ENCODE measurements at places on chromosomes 11 and 22.
A peak's percentile ranks its signal among the peaks of the same experiment; 100 is the strongest.

DNA sequence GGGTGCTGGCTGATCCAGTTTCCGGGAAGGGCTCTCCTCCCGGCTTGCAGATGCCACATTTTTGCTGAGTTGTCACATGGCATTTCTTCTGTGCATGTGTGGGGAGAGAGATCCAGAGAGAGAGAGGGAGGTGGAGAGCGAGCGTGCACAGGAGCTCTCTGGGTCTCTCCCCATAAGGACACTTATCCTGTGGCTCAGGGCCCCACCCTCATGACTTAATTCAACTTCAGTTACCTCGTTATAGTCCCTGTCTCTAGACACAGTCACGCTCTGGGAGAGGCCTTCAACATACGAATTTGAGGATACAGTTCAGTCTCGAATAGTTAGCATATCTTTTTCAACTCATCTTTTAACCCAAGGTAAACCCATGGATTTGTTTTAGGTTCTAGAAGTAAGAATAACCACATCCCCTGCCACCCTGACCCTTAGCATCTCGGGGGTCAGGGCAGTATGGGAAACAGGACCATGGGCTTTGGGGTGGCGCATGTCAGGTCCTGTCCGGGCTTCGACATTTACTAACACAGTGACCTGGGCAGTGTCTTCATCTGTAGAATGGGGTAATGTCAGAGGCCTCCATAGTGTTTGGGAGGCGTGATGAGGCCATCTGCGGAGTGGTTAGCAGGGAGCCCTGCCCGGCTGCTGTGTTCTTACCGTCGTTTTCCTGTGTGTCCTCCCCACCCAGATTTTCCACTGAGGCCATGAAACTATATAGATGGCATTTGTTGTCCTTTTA is 46.9 kb downstream of the TBC1D22A start:
- no peak for DNase-seq

DNA sequence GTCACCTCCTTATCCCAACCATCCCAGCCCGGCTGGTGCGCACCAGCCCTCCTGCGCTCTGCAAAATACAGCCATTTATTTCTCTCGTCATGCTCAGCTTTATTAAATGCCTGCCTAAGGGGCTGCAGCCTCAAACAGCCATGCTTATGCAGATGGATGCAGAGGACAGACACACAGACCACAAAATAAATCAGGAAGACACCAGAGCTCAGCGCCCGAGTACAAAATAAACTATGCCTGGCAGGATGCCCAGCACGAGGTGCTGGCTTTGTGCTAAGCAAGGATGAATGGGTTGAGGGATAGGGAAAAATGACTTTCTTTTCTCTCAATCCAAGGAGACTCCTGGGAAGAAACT is 70.5 kb downstream of the RPUSD4 start:
- DNase-seq = no peak

GRCh38 chr11:33674035-33674814 is 26.4 kb downstream of the C11orf91 start:
- DNase-seq = no peak

DNA sequence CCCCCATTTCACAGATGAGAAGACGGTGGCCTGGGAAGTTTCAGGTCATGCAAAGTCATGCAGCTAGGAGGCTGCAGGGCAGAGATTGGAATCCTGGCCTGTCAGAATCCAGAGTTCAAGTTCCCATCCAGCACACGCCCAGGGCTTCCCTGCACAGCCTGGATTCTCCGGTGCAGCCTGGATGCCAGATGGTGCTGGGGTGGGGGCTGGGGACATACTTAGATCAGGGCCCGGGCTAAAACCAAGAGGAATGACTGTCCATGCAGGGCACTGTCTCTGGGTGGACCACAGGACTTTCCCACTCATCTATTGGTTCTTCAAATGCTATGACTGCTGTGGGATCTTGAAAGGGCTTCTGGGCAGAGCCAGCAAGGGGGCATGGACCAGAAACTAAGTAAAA is 24.6 kb downstream of the LMO1 start:
- no peak for DNase-seq

DNA sequence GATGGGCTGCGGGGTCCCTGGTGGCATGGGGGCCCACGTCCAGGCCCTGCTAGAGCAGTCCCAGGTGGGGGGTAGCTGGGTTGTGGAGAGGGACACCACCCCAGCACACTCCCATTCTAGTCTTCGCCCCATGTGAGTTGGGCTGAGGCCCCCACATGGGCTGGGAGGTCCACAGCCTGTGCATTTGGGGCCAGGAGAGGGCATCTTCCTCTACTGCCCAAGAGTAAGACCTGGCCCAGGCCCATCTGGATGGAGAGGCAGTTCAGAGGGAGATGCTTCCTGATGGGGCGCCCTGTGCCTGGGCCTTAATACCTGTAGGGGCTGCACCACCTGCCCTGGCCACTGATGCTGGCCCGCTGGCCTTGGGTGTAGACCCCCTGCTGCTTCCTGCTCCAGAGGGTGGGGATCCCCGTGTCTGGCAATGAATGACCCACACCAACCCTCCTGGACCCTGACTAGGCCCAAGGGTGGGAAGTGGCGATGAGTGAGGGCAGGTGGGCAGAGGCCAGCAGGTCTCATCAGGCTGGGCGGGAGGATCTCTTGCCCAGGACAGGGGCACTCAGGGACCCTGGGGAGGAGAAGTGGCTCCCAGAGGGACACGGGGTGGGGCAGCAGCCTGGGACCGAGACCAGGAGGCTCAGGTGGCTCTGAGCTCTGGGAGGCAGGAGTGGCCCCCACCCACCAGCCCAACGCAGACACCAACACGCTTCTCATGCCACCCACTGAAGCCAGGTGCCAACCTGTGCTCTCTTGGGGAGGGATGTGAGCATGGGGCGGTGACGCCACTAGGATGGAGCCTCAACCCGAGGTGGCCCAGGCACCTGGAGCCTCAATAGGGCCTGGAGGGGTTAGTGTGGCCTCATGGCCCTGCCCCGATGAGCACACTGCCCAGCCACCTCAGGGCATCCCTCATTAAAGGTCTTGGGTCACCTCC is 17.4 kb upstream of the GNB1L start:
- peak; percentile 1 for DNase-seq

DNA sequence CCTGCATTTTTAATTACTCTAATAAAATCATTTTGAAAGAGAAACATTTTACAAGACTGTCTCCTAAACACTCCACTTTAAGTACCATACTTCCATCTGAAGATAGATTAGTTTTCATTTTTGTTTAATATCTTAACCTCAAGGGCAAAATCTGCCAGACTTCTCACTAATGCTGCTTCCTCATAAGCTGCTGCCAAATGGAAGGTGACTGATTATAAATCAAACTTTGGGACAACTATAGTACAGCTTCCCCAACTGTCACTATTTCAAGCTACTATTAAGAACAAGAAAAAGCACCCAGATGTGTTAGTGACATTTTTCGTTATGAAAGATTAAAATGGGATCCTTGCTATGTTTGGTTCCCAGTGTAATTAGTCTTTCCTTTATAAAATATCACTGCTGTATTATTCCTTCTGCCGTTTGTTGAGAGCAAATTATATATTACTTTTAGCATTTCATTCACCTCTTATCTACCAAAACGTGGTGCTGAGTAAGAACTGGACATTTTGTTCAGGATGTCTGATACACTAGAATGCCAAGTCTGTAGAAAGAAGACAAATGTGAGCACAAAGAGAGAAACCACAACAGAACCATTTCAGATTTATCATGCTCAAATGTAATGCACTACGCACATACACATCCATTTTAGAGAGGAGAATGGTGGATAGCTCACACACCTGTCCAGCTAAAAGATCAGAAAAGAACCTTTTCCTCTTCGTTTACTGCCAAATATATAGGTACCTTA is 312.2 kb upstream of the C11orf87 start:
- DNase-seq = no peak

- no peak for DNase-seq
Measured at GRCh38 chr22:41507330-41508063, 36.8 kb downstream of the POLR3H start.

DNA sequence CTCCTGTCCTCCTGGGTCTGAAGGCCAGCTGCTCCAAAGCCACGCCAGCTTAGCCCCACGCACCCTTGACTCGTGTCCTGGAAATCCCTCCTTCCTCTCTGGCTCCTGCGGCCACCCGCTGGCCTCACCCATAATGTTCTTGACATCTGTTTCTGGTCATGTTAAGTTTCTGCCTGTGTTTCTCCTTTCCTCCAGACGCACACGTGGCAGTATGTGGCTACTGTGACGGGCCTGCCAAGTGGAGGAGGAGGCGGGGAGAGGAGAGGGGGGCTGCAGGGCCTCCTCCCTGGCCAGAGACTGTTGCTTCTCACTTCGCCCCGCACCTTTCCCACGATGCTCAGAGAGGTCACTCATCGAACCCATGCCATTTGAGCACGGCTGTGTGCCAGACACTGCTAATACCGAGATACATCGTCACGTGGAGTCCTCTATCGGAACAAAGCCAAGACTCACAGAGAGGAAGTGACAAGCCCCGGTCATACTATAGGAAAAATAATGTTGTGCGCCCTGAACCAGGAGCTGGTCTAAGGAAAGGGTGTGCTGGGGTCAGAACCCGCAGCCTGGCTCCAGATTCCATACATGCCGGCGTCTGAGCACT is 11.5 kb downstream of the C1QTNF6 start:
- no peak for DNase-seq

DNA sequence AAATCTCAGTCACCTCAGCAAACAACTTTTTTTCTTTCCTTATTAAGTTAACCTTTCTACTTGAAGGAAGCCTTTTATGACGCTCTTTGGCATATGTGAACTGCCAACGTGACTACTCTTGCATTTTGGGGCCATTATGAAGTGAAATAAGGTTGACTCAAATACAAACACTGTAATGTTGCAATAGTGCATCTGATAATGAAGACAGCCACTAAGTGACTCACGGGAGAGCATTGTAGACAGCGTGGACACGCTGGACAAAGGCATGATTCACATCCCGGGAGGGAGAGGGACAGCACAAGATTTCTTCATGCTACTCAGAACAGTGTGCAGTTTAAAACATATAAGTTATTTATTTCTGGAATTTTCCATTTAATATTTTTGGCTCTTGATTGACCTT is 560.8 kb downstream of the ETS1 start:
- DNase-seq = no peak

DNA sequence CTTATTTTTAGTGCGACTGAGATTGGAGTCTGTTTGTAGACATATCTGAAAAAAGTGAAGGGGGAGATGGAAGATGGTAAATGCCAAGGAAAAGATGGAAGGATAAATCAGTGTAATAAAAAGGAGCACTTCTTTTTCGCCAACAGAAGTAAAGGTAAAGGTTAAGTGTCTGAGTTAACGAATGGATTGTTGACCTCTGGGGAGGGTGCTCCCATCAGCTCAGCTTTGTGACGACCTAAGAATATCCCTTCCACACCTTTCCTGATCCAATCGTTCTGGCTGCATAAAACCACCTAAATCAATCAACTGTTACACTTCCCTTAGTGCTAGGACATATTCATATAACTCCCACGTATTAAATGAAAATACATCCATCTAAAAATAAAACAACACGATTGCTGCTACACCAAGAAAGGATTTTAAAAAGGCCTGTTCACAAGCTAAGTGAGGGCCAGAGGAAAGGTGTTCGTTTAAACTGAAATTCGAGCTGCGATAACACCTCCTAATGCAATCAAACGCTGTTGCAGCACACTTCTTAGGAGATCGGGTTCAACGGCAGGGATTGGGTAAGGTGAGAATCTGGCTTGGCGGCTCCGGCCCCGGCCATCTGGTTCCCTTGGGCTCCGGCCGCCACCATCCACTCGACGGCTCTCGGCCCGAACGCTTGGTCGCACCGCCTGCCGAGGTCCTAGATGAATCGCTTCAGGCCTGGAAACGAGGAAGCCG is 658 bp downstream of the C11orf71 start:
- no peak for DNase-seq

GRCh38 chr11:10066441-10066840 is 227.6 kb downstream of the SBF2 start:
- no peak for DNase-seq

- no peak for DNase-seq
Measured at GRCh38 chr11:13268791-13269190, 8.8 kb upstream of the BMAL1 start.

- DNase-seq = no peak
Measured at GRCh38 chr11:126756855-126757254, 243.7 kb downstream of the KIRREL3 start.

DNA sequence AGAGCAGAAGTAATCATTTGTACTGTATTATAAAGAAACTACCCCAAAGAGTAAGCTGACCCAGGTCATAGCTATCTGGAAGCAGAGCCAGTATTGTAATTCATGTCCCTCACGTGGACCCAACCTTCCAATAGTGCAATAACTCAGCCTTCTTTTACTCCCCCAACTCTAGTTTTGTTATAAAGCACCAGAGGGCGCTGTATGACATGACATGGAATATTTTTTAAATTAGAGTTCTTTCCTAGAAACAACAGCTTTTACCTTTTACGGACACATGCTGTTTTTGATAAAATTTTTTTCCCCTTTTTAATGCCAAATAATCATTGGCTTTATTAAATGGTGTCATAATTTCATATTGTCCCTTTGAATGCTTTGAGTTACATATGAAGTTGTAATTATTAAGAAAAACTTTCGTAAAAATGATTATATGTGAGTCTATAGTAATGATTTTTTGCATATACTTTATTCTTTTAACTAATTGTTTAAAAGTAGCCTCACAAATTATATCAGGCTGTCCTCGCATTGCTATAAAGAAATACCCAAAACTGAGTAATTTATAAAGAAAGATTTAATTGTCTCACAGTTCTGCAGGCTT is 76.9 kb downstream of the DKK3 start:
- DNase-seq = no peak

Measured in stimulated activated CD4-positive, alpha-beta T cell treated with anti-CD3 and anti-CD28 coated beads, Interleukin-1b, Interleukin-23, amount 100 ng/mL, for 48 hours (primary cell).